AG20443 (cell line): ENCODE measurements at places on chromosomes 11 and 22.

DNA sequence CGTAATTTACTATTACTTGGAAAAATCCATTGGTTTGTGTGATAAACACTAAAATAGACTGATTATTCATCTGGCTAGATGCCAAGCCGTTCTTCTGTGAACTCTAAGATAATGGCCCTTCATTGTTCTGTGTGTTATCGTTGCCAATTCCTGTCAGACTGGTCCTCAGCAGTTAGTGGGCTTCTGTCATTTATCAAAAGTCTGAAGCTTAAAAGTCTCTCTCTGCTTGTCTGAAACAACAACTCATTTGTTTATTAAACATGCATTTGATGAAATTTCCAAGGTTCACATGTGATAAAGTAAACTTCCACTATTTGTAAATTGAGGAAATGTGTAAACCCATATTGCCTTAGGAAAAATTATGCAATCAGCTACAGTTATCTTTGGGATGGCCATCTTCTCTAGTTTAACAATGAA lies 21.1 kb upstream of the RDX start:
- no peak for DNase-seq

DNA sequence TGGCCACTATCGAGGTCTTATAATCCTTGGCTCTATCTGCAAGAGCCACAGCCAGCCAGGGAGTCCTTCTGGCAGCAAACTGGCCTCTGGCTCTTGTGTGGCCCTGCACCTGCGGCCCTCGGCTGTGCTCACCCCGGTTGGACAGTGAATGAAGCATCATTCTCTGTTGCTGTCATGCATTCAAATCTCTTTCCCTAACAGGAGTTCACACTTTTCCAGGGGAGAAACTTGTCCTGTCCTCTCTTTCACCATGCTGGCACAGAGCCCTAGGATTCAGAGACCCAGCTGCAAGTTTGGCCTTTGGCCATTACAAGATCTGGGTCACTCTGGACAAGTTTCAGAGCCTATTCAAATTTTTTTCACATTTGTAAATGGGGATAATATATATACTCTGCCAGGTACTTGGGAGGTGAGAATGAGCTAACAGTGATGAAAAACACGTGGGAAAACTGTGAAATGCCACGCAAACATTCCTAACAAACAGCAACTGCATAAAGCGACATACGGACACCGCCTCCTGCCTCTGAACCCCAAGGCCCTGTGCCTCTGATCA lies 34.2 kb downstream of the TMEM184B start:
- peak; percentile 70 for DNase-seq

DNA sequence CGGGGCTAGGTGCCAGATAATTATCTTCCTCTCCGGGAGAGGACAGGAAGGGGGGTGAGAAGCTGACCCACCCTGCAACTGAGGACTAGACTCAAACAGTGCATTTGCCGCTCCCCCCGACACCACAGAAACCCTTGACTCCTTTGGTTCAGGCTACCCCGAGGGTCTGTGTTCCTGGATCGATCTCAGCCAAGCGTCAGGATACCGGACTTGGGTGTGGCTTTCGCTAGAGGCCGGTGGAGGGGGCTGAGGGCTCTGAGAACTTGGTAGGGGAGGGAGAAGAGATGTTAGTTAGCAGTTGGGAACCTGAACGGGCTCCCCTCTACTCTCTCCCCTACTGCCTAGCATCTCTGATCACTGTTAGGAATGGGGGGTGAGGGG lies 840 bp downstream of the SEZ6L start:
- DNase-seq, result no peak

DNA sequence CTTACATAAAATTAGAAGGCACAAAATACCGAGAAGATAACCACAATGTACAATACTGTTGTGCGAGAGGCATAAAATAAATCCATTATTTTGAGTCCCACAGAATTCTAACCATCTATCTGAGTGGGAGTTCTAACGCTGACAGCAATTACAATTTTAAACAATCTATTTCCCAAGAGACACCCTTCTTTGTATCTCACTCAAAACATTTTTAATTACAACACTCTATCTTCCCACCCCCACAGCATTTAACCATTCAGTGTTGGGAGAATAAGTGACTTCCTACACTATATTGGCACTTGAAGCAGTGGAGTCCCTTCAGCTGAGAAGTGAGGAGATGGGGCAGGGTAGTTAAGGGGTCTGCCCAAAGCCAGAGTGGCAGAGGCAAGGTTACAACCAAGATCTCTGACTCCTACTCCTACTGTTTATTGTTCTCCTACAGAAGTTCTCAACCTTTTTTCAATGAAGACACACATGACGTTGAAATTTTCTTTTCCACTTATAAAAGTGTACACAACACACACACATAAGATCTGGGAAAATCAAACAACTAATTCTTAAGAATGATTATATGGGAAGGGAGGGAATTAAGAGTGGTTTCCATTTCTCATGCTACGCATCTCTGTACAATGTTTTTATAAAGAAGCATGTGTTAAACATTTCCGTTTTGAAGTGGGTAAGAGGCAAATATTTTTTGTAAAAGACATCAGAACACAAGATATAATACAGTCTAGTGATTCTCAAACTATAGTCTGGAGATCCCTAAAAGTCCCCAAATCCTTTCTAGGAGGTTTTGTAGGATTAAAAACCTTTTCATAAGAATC lies 10.9 kb downstream of the SLC25A17 start:
- no peak for DNase-seq

- DNase-seq, result no peak
These were observed 42.8 kb downstream of the ZNF280B start for GRCh38 chr22:22465782-22466181.

GRCh38 chr22:38973289-38974169 lies 8.6 kb upstream of the APOBEC3B start:
- peak; percentile 72 for DNase-seq

DNA sequence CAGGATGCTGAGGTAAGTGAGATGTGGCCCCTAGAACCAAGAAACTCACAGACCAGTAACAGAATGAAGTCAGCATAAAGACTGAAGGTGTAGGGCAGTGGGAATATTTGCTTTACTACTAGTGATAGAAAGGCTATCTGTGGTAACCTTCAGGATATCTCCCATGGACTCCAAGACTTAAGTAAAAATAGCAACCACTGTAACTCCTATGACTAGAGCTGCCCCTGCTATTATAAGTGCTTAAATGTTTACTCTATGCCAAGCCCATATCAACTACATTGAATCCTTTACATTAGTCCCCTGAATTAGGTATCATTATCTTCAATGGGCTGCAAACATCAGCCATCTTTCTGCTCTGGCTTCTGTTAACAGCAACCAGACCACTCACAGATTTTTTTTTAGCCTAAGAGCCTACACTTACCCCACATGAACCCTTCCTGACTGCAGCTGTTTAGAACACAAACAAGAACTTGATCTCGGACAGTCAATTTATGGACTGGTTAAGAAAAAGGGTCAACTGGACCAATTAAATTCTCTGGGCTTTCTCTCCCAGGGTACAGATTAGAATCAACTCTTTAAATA lies 335.1 kb upstream of the API5 start:
- no peak for DNase-seq

GRCh38 chr11:36288442-36289225 lies 590 bp downstream of the COMMD9 start:
- no peak for DNase-seq

GRCh38 chr22:49009359-49010063 lies 818.2 kb downstream of the BRD1 start:
- DNase-seq, result no peak

DNA sequence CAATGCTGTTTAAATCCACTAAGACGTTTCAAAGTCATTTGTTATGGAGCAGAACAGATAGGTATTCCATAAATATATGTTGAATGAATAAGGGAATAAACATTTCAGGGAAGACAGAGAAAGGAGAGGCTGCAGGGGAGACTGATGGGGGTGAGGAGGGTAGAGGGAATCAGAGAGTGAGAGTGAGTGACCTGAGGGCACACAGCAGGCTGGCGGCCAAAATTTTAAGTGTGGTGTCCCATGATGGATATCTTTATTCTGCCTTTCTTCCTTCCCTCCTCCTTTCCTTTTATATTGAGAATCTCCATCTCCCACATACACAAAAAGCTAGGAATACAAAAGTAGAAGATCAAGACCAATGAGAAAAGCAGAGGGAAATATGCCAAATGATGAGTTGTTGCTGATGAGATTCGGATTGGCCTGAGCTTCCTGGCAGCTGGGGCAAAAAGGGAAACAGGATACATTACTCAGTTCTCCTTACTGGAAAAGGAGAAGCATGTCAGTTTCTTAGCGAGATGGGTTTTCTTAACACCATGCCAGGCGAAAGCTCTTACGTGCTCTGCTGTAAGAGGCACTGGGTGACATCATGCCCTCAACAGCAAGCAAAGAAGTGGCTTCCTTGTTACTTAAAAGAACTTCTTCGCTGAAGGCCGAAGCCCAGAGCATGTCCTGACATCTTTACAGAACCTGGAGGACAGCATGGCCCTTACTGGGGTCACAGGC lies 11.2 kb upstream of the CYTH4 start:
- no peak for DNase-seq
